Uterus (tissue), 4 donors: ENCODE measurements at places on chromosomes 2 and 18. TPM values are rescaled to one million over a fixed set of nuclear protein-coding genes. Genes with fewer than 3 reads are reported as not detected.
A peak's percentile ranks its signal among the peaks of the same experiment; 100 is the strongest.

Gene SALL3
- total RNA-seq, result not detected

Gene CCDC121
- total RNA-seq, result 7.1 TPM

Gene UBR3
- 99.3 TPM for total RNA-seq

- no peak for DNase-seq
Observed at GRCh38 chr18:55981712-55982475, 393.9 kb upstream of the TCF4 start.

GRCh38 chr2:58065248-58065647, 18.6 kb downstream of the VRK2 start:
- DNase-seq, result no peak

DNA sequence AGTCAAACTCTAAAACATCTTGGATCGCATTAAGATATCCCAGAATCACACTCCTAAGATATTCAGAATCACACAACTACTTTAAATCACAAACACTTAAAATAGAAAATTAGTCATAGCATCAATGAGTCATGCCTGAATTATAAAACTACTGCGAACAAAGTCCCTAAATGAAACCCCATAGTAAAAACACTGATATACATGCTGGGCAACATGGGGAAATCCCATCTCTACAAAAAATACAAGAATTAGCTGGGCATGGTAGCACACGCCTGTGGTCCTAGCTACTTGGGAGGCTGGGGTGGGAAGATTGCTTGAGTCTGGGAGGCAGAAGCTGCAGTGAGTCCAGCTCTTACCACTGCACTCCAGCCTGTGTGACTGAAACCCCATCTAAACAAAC, 101.7 kb downstream of the COBLL1 start:
- no peak for DNase-seq

GRCh38 chr2:213740453-213740852, 456.2 kb downstream of the SPAG16 start:
- no peak for DNase-seq

GRCh38 chr2:62215306-62216064, 19.6 kb downstream of the B3GNT2 start:
- DNase-seq, result no peak

DNA sequence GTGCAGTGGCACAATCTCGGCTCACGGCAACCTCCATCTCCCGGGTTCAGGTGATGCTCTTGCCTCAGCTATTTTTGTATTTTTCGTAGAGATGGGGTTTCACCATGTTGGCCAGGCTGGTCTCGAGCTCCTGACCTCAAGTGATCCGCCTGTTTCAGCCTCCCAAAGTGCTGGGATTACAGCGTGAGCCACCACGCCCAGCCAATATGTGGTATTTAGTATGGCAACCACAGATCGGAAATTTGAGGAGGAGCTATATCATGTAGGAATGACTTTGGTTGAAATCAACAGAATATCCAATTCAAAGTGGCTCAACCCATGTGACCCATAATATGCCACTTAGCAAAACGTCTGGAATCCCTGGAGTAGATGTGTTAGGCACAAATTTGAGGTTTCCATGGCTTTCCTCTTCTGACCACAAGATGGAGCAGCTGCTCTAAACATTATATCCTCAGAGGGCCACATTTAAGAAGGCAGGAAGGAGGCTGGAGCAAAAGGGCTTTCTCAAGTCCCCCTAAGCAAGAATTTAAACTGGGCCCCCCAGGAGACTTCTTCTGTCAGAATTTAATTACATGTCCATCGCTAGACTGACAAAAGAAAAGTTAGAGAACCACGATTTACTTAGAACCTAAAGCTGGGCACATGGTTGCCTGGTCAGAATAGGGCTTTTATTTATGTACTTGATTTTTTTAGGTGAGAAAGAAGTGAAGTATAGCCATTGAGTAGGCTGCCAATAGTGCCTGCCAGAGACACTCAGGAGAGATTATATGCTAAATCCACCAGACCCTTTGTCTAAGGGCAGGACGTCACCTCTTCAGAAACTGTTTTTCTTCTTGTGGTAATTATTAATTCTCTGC, 49.6 kb upstream of the ITSN2 start:
- peak; percentile 52 for DNase-seq

- no peak for DNase-seq
Observed at GRCh38 chr2:129911363-129912065, 68.0 kb upstream of the RAB6C start.
